ENCODE measurements at places on chromosomes 4 and X.

DNA sequence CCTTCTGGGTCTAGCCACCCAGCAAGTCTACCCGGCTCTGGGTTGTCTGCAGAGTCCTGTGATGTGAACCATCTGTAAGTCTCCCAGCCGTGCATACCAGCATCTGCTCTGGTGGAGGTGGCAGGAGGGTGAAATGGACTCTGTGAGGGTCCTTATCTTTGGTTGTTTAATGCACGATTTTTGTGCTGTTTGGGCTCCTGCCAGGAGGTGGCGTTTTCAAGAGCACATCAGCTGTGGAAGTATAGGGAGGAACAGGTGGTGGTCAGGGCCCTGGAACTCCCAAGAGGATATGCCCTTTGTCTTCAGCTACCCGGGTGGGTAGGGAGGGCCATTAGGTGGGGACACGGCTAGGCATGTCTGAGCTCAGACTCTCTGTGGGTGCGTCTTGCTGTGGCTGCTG lies 66.5 kb upstream of the ZFP42 start:
- DNase-seq = no peak

GRCh38 chr4:99755223-99755944 lies 61.2 kb upstream of the DAPP1 start:
- no peak for DNase-seq

GRCh38 chrX:104135677-104136076 lies 21.1 kb downstream of the SLC25A53 start:
- no peak for DNase-seq

- no peak for DNase-seq
Measured at GRCh38 chrX:22314692-22315091, 42.0 kb downstream of the CBLL2 start.

Measured in midbrain (tissue), 1 donor.